ENCODE measurements at places on chromosomes 1 and 21. TPM values are rescaled to one million over a fixed set of nuclear protein-coding genes. Genes with fewer than 3 reads are reported as not detected.

The MTARC2 gene
- total RNA-seq = not detected

- DNase-seq = no peak
These were observed 228.1 kb upstream of the ST6GALNAC5 start for GRCh38 chr1:76639181-76639580.

The EPHA10 gene
- not detected for total RNA-seq

- DNase-seq = no peak
These were observed 51.4 kb upstream of the GPR157 start for GRCh38 chr1:9180111-9180819.

- no peak for DNase-seq
These were observed 403.1 kb downstream of the RRAGC start for GRCh38 chr1:38456531-38456876.

GRCh38 chr1:194228427-194228826, 1042.0 kb upstream of the B3GALT2 start:
- no peak for DNase-seq

DNA sequence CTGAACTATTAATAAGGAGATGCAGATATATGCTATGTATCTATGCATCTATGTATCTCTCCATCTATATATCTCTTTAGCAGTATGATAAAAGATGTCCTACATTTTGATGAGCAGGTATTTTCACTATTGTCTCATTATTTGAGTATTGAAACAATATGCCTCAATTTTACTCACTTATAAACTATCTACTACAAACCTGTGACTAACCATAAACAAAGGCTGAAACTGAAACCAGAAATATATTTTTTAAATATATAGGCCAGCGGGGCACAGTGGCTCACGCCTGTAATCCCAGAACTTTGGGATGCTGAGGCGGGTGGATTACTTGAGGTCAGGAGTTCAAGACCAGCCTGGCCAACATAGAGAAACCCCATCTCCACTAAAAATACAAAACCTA, 22.0 kb downstream of the EIF4G3 start:
- no peak for DNase-seq

The DYRK3 gene
- total RNA-seq = 0.67 TPM

The ATAD3B gene
- 39.4 TPM for total RNA-seq

GRCh38 chr21:22352088-22352487, 1353.9 kb downstream of the NCAM2 start:
- no peak for DNase-seq

The KHDRBS1 gene
- total RNA-seq = 100 TPM

All from CD4-positive, CD25-positive, alpha-beta regulatory T cell (primary cell).